Stimulated activated CD4-positive, alpha-beta T cell treated with anti-CD3 and anti-CD28 coated beads, Interleukin-4, amount 100 ng/mL, for 4 hours (primary cell): ENCODE measurements at places on chromosomes 1 and 21.
A peak's percentile ranks its signal among the peaks of the same experiment; 100 is the strongest.

DNA sequence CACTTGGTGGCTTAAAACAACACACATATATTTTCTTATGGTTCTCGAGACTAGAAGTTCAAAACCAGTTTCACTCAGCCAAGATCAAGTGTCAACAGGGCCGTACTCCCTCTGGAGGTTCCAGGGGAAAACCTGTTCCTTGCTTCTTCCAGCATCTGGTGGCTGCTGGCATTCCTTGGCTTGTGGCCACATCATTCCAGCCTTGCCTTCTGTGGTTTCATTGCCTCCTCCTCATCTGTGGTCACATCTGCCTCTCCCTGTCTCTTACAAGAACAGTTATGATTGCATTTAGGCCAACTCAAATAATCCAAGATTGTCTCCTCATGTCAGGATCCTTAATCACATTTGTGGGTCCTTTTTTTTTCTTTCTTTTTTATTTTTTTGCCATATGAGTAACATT is 240.7 kb upstream of the HOOK1 start:
- DNase-seq = no peak

- no peak for DNase-seq
Measured at GRCh38 chr1:174999936-175000696, at the start of gene CACYBP. TSS of gene CACYBP (plus strand) at chr1:174999947. CDS start at chr1:175000181, 234 bp downstream.

DNA sequence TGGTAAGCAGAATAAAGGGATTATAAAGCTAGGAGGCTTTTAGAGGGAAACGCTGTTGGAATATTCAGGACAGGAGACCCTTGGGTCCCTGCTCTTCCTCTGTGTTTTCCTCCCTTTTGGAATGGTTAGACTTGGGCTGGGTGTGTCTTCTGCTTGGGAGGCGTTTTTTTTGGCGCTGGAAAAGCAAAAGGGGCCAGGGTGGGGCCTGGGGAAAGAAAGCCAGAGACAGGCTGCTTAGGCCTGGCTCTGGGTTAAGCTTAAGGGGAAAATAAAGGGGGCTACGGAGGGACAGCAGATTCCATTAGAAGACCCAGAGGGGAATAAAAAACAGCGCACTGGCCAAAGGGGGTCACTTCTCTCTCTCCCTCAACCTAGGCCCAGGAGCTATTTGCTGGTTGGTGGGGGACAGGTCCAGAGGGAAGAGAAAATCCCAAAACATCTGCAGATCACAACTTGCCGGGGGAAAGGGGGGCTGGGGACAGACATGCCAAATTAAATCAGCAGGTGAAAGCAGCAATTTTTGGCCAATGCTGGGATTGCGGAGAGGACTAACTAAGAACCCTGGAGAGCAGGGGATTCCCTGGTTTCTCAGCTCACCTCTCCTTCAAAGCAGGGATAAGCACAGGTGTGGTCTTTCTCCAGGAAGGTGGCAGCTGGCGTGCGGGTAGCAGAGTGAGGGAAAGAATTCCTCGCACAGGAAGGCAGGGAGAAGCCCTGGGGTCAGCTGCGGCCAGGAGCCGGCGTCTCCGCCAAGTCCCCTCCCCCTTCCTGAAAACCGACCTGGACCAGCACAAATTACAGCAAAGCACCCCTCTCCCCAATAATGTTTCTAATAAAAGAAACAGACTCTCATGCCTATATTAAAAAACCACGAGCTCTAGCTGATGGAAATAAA is 82.2 kb upstream of the AK4 start:
- no peak for DNase-seq

GRCh38 chr1:25944986-25945385 is 38.8 kb upstream of the STMN1 start:
- no peak for DNase-seq

GRCh38 chr1:66733348-66734017 is 18.8 kb upstream of the DYNLT5 start:
- no peak for DNase-seq

DNA sequence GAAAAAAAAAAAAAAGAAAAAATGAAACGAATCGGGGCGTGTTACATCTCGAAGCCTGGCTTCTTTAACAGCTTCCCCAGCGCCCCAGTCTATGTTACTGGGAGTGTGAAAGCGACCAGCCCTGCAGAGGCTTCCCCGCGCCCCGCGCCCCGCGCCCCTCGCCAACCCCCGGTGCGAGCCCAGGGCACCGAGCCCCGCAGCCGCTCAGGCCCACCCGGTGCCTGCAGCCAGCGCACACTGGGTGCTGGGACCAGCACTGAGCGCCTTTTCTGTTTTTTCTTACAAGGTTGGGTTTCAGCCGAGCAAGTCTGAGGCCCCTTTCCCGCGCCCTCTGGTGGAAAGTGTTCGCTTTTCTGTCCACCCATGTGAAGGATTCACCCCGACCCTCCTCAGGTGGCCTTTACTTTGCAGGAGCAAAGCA is 42.1 kb upstream of the ZNF496 start:
- peak; percentile 36 for DNase-seq

- no peak for DNase-seq
Measured at GRCh38 chr1:196723325-196724185, 51.1 kb upstream of the CFHR3 start.

- DNase-seq = peak; percentile 48
Measured at GRCh38 chr1:34597877-34598514, 156.9 kb upstream of the GJB5 start.

DNA sequence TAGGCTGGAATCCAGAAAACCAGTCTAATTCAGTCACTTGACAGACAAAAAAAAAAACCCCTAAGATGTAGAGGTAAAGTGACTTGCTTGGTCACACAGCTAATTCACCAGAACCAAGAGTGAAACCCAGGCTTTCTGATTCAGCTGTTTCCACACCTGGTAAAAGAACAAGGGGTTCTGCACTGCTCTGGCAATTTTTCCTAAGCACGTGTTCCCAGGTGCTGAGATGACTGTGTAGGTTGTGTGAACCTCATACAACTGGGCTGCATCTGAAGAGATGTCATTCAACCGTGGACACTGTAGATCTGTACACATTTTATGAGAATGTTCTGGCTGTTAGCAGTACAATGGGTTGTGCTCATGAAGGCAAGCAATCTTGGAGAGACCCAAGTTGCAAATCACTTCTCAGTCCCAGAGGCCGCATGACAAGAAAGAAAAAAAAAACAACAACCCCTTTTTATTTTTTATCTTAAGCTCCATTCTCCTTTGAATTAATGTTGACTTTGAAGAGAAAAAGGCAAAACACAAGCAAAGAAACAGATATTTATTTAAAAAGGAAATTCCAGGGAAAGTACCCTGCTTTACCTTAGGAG is 95.4 kb downstream of the INTS7 start:
- peak; percentile 62 for DNase-seq

GRCh38 chr1:193185901-193186731 is at the start of gene B3GALT2:
TSS of gene B3GALT2 (minus strand) at chr1:193186613. CDS start at chr1:193181562, 5,051 bp downstream.
- DNase-seq = no peak

DNA sequence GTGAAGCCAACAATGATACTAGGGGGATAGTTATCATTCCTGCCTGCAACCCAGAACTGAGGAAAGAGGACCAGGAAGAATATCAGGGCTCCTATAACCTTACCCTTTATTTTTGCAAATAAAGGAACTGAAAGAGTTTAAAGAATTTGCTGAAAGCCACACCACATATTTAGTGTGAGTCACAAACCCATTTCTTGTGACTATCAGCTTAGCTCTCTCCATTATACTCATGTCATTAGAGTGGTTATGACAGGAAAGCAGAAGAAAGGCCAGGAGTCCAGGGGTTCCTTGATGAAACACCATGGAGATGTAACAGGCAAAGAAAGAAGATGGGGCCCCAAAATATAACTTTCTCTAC is 141.1 kb upstream of the SAMSN1 start:
- DNase-seq = no peak

- no peak for DNase-seq
Measured at GRCh38 chr1:205948039-205948438, 4.8 kb upstream of the SLC26A9 start.

- DNase-seq = peak; percentile 30
Measured at GRCh38 chr1:153567621-153568366, 2.1 kb upstream of the S100A2 start.

- no peak for DNase-seq
Measured at GRCh38 chr21:18908641-18909040, 505.1 kb upstream of the TMPRSS15 start.

DNA sequence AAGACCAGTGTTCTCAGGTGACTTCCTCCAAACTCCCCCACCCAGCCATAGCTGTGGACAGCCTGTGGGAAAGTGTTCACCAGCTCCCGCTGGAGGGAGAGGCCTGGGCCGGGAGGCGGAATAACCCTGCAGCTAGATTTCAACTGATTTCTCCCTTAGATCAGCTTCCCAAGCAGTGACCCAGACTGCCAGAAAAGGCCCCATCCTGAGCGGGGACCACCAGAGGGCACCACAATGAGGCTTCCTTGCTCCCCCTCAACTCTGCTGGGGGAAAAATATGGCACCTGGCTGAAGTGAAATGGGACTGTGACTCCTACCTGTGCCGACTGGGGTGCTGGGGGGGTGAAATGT is 50.8 kb downstream of the RHBG start:
- peak; percentile 30 for DNase-seq

DNA sequence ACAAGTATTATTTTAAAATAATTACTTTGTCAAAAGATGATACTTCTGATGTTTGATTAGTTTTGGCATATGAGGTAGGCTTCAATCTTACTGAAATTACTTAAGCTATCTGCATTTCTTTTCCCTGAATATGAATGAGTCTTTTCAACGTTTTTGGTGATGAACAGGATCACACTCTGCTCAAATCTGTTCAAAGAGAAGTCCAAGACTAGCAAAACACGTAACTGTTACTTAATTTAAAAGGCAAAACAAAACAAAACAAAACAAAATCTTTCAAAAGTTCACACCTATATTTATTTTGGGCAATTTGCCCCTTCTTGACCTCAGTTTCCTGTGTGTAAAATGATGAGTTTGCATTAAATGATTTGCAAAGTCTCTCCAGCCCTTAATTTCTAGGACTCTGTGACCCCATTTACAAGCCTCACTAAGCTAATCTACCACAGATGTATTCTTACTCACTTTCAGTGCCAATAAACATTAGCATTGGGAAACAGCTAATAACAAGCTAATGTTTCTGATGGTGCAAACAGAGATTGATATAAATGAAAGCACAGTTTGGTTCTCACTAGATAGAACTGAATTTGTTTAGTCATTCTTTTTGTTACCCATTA is 865.4 kb downstream of the LTN1 start:
- no peak for DNase-seq

GRCh38 chr1:105872817-105873216 is 1183.7 kb upstream of the PRMT6 start:
- no peak for DNase-seq

DNA sequence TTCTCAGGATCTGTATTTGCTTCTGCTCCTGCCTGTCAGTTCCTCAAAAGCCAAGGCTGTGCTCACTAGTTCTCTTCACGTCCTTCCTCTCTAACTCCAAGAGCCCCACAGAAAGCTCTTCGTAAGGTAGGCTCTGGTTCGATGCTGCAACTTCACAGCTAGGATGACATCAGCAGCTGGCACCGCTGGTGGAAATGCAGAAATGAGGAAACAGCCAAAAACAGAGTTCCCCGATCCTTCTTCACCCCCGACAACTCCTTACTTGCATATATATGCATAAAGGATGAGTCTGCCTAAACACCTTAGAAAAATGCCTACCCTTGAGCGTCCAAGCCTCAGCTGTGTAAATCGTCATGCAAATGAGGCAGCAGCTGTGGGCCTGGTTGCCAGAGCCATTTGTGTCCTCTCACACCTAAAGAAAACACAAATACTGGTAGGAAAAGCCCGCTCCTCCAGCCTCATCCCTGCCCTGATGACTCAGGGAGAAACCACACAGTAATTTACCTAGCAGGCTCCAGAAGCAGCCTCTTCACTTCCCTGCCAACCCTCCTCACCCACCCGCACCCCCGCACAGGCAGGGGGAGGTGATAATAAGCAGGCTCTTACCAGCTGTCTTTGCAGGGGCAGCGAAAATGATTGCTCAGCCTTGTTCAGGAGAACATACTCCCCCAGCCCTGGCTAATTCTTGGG is 28.2 kb downstream of the BATF3 start:
- no peak for DNase-seq

DNA sequence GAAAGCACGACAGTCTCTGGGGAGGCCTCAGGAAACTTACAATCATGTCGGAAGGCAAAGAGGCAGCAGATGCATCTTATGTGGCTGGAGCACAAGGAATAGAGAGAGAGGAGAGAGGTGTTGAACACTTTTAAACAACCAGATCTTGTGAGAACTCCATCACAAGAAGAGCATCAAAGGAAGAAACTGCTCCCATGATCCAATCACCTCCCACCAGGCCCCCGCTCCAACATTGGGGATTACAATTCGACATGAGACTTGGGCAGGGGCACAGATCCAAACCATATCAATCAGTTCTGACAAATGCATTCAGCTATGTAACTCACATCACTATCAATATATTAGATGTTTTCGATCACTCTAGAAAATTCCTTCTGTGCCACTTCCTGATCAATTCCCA is 37.6 kb downstream of the ETS2 start:
- DNase-seq = no peak

DNA sequence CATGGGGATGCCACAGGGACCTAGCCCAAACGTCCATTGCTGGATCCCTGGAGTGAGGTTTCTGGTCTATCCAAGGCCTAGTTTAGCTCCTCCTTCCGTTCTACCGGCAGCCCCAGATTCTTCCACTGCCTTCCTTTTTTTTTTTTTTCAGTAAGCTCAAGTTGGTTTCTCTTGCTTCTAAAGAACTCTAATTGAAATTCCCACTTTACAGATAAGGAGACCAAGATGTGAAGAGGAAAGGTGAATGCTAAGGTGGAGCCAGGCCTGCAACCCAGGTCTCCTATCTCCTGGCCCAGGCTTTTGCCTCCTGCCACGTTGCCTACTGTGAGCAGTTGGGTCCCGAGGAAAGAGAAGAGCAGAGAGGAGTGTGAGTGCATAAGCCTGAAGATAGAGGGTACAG is 31.5 kb upstream of the CLIC4 start:
- DNase-seq = no peak

DNA sequence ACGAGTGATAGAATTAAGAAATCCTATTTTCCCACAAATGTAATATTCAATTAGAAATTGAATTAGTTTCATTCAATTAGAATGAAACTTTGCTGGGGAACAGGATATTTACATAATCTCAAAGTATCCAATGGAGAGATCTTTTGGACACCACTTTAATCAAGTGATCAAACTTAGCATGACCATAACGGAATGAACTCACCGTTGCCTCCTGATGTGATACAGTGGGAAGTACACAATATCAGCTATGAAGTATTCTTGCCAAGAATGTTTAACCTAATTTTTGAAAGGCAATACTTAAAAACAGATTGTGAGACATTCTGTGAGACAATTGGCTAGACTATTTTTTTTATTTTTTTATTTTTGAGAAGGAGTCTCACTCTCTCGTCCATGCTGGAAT is 16.6 kb downstream of the CDKN2C start:
- no peak for DNase-seq

DNA sequence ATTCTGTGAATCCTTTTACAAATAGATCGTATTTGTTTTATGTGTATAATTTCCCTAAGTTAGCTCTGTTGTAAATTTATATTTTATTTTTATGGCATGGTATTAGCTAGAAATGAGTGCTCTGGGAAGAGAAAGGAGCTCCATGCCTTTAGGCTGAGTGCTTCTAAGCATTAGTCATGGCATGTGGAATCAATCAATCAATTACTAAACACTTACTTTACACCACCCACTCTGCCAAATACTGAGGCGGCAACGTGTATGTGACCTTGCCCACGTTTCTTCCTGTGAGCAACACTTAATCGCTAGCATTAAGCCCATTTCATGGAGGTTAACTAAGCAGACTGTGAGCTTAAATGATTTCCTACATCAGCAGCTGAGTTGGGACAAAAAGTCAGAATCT is 7.2 kb upstream of the BECN2 start:
- DNase-seq = no peak

- no peak for DNase-seq
Measured at GRCh38 chr1:64846573-64847430, 101.9 kb downstream of the RAVER2 start.
